Stimulated activated CD4-positive, alpha-beta T cell treated with anti-CD3 and anti-CD28 coated beads, Interleukin-2, amount 100 ng/mL, for 4 hours (primary cell): ENCODE measurements at places on chromosomes 5 and 9.

DNA sequence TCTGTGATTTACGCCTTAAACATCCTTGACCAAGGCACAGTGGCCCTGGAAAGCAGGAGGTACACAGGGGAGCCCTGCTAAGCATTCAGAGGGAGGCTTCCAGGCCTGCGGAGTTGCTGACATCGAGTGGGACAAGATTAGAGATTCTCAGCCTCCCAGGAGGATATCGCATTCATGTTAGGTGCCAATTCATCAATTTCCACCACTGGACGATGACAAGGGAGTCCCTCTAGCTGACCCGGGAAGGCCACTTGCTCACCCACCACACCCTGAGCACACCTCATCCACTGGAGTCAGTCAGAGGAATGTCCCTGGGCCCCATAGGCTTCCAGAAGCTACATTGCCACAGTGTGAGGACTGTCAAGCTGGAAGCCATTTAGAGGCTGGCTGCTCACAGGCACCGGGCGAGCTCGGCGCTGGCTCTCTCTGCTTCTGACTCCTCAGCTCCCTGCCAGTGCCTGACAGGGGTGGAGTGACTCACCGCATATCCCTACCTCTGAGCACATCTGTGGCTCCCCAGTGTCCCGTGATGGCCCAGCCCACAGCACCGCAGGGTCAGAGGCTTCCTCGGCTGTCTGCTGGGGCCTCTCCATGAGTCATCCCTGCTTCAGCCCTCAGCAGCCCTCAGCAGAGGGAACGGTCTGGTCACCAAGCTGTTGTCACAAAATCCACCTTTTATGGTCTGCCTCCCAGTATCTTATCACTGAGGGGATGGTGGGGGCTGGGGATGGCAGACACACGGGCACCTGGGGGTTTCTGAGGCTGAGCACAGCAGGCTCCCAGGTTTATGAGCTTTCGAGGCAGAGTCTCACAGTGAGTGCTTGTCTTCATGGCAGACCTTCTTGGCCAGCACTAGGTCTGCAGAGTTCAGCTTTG, 117.5 kb downstream of the ZNF608 start:
- no peak for DNase-seq

- DNase-seq, result no peak
These were observed 25.5 kb upstream of the SPTLC1 start for GRCh38 chr9:92140754-92141143.

DNA sequence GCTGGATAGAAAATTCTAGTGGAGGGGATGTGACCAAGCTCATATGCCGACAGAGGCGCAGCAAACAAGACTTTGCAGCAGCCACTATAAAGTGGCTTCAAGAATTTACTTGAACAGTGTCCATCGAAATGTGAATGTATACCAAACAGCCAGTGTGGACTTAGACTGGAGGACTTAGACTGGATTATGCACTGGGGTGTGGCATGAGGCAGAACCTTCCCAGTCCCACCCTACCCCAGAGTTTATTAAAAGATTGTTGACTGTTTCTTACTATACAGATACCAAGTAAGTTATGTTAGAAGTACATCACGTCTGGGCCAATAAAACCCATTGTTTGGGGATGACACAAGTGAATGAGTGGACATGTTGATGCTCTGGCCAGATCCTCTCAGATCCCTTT, 561.3 kb upstream of the KLF4 start:
- DNase-seq, result no peak

GRCh38 chr5:175728885-175729828, 71.3 kb downstream of the HRH2 start:
- DNase-seq, result no peak

DNA sequence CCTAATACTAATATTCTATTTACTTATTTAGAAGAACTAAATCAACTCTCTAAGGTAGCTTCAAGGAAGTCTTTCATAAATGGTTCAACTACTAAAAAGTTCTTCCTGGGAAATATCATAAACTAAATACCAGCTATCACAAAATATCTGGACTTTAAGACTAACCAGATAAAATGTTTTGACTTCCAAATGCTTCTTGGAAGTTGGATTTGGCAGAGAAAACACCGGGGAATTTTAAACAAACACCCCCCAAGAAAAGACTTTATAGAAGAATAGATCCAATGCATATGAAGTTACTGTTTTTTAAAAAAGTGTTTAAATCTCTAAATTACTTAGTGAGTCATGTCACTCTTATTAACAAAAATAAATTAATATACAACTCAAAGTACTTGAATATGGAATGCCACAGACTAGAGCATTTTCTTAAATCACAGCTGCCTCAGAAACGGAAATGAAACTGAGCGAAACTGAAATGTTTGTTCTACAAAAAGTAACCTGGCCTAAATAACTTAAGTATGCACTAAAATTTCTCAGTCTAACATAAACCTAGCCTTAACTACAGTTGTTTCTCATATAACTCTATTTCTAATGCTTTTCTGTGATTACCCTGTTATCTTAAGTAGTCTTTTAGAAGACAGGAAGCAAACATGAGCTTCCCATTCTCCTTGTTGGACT, 6.8 kb downstream of the ABCA1 start:
- DNase-seq, result no peak
